Lung microvascular endothelial cell (primary cell): ENCODE measurements at places on chromosomes 1 and 21. TPM values are rescaled to one million over a fixed set of nuclear protein-coding genes. Genes with fewer than 3 reads are reported as not detected.

- DNase-seq, result no peak
These were observed 116.3 kb downstream of the AK5 start for GRCh38 chr1:77398152-77398551.

DNA sequence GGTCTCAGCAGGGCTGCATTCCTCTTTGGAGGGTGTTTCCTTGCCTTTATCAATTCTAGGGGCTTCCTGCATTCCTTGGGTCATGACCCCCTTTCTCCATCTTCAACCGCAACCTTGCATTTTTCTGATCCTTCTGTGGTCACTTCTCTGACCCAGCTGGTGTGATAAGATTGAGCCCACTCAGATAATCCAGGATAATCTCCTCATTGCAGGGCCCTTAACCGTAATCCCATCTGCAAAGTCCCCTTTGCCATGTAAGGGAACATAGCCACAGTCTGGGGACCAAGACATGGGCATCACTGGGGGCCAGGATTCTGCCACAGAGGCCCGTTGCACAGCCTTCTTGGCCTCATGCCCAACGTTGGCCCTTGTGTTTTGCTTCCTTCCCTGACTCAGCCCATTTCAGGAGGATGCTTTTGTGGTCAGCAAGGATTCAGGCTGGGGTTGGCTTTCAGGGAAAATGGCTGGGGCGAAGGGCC lies 35.0 kb upstream of the IL19 start:
- peak; percentile 35 for DNase-seq

DNA sequence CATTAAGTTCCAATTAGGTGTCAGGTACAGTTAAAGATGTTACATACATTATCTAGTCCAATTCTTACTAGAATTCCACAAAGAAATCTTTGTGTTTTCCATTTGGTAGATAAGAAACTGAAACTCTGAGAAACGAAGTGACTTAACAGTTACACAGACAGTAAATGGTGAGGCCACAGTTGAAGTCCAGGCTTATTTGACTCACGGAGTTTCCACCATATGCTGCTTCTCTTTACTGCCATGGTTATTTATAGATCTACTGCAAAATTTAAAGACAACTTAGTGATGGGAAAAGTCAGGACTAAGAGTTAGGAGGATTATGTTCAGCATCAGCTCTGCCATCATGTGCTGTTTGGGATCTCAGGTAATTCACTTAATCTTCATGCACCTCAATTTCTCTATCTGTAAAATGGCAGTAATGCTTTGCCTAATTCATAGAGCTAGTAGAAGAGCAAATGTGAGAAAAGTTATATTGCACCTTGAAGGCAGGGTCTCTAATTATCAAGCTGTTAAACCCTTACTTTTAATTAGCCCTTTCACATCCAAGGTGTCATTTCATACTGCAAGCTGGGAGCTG lies 26.2 kb upstream of the SAMSN1 start:
- DNase-seq, result no peak

DNA sequence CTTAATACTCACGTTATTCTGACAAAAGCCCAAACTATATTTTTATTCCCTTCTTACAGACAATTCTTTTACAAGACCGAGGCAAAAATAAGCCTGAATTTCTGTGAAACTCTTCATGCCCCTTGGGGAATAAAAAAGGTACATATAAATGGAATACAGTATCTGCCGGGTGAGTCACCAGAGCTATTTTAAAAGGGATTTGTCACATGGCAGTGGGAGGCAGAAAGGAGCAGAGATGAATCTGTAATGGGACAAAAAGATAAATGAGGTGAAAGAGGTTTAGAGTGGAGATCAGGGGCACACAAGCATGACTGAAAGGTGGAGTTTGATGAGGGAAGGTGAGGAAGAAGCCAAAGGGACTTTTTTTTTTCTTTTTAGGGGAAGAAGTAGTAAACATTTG lies 8.8 kb downstream of the XCL1 start:
- no peak for DNase-seq

- no peak for DNase-seq
These were observed 38.4 kb upstream of the TRABD2B start for GRCh38 chr1:48035371-48036141.

DNA sequence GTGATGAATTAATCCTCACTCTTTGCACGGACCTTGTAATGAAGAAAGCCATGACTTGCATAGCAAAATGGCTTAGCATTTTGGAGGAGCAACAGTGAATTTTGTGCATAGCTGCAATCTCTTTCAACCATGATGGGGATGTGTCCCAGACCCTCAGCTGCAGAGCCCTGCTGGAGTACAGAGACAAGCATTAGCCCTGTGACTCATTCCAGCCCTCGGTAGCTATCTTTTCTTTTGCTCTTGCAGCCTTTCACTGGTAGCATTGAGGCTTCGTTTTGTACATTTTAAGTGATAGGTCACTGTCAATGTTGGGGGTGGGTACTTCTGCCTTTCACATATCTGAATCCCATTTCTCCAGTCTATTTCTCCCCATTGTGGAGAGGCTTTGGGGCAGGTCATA lies 58.4 kb downstream of the SLC35F3 start:
- DNase-seq, result no peak

- DNase-seq, result peak; percentile 18
These were observed 500 bp upstream of the DOCK7 start for GRCh38 chr1:62688687-62689085.

SZRD1 gene
- 24.4 and 28.4 TPM in 2 replicates for total RNA-seq
